ENCODE measurements at places on chromosomes 4 and X.

- no peak for DNase-seq
Observed at GRCh38 chr4:129550281-129550785, 454.4 kb downstream of the C4orf33 start.

DNA sequence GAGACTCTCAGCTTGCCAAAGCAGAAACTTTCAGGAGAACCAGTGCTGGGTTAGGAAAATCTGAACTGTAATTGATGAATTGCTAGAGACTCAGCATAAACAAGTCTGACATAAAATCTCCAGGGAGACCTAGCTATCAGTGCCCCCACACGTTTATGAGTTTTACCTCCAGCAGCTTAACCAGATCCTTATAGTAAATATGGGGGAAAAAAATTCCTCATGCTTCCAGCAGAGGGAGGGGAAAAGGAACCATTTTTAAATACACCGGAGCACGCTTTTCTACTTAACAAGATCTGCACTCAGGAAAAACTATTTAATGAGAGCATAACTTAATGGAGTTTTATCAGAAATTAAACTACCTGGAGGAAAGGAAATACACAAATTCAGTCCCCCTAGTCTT, 1040.7 kb upstream of the INTU start:
- no peak for DNase-seq

- no peak for DNase-seq
Observed at GRCh38 chr4:94813221-94813620, 55.5 kb downstream of the BMPR1B start.

GRCh38 chrX:24380262-24381187, 20.1 kb downstream of the SUPT20HL1 start:
- DNase-seq: no peak

- DNase-seq: peak; percentile 70
Observed at GRCh38 chrX:39755143-39756032, 342.4 kb downstream of the BCOR start.

GRCh38 chr4:139301821-139302611, at the start of gene NDUFC1:
NDUFC1 (minus strand) TSS chr4:139302477; CDS start chr4:139295798, 6,679 bp downstream.
- DNase-seq: peak; percentile 53

DNA sequence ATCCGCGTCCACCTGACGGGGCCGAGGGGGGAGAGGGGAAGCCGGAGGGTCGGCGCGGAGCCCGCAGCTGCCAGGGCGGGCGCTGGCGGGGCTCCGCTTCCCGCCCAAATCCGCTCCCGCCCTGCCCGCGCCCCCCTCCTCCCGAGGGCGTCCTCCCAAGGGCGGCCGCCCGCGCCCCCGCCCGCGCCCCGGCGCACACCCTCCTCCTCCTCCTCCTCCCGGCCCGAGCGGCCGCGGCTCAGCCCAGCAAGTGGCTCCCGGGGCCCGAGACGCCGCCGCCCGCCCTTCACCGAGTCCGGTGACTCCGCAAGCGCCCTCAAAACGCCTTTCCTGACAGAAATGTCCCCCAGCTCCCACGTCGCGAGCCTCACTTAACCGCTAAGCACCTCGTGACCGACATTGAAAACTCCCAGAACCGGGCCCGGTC, 487 bp downstream of the HMGB2 start:
- peak; percentile 39 for DNase-seq

GRCh38 chrX:93242897-93243296, 430.5 kb downstream of the NAP1L3 start:
- no peak for DNase-seq

DNA sequence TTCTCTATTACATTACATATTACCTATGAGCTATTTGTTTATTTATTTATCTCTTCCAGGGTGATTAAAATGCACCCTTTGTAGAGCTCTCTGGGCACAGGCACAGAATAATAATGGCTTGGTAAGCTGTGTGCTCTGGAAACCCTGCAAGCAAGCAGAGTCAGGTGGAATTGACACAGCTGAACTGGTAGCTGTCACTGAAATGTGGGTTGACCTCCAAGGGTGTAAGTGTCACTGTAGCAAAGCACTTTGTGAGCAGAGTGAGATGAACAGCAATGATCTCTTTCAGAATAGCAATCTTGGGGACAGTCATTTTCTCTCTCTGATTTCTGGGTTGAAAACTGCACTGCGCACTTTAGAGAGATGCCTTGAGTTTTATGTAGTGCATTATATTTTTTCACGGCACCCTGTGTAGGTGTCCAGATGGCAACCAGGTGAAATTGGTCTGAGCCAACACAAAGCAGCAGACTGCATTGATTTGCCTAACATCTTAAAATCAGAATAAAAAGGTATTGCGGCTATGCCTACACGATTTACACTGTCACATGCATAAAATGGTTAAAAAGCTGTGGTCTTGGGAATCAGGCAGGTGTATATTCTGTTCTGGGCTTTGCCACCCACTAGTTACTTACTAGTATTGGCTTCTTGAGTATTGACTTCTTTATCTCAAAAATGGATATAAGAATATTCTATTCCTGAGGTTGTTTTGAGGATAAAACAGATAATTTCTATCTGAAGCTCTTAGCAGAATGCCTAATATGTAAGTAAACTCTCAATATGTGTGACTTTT, 450.3 kb downstream of the RAPGEF2 start:
- DNase-seq: no peak

GRCh38 chrX:96424007-96424406, 260.6 kb upstream of the DIAPH2 start:
- DNase-seq: no peak

DNA sequence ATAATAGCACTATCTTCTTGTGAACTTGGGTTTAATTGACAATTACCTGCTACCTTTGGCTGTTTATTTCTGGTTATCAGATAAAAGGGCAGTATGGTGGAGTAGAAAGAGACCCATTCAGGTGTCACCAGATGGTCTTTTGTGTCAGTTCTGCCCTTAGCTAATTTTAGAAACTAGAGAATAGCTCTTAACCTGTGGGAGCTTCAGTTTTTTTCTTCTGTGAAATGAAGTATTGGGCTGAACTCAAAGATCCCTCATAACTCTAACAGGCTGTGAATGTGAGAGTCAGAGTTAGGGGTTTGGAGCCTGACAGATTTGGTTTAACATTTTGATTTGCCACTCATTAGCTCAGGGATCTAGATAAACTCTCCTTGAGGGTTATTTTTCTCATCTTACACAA, 335.2 kb downstream of the PPP1R2C start:
- no peak for DNase-seq

- no peak for DNase-seq
Observed at GRCh38 chr4:138948918-138949317, 66.7 kb upstream of the NOCT start.

- DNase-seq: no peak
Observed at GRCh38 chrX:136112778-136113177, 34.6 kb upstream of the FHL1 start.

DNA sequence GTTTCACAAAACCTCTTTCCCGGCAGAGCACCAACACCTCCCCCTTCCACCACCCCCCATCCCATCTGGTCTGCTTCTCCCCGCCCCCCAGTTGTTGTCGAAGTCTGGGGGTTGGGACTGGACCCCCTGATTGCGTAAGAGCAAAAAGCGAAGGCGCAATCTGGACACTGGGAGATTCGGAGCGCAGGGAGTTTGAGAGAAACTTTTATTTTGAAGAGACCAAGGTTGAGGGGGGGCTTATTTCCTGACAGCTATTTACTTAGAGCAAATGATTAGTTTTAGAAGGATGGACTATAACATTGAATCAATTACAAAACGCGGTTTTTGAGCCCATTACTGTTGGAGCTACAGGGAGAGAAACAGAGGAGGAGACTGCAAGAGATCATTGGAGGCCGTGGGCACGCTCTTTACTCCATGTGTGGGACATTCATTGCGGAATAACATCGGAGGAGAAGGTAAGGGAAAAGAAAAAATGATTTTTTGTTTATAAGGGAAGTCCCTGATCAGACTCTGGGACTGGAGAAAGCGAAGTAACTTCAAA, at the start of gene PDGFRA:
TSS of gene PDGFRA (plus strand) at position 333 of the 541 bp plus-strand sequence. CDS start 29,476 bp downstream, outside the sequence.
- peak; percentile 93 for DNase-seq

- DNase-seq: no peak
Observed at GRCh38 chr4:3423952-3424351, 17.8 kb upstream of the HGFAC start.

DNA sequence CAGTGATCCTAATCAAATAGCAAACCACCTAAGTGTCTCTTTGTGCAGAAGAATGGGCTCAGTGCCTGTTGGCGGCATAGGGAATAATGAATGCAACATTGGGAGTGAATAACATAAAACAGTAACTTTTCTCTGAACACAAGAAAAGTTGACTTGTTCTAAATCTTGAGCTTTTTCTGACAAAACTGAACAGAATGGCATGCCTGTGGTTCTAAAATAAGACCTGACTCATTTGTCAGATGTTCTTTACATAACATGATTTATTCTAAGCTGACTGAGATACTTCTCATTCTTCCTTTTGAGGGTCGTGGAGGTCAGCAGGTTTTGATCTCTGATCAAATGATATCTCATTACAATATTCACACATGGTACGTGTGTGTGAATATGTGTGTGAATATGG, 165.4 kb upstream of the WDR1 start:
- DNase-seq: no peak

DNA sequence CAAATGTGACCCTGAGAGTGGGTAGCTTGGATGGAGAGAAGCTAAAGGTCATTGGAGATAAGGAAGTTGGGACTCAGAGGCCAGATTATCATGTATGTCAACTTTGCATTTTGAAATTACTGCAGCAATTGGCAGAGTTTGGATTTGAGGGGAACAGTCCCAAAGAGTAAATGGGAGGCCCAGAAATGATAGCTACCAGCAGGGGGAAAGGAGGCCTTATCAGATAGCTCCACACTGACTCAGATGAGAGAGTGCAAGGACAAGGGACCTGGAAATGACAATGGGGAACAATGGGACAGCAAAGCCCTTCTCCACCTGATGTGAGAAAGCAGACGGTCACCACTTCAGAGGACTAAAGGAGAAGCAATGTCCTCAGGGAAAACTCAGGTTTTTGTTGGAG, 201.5 kb upstream of the JADE1 start:
- DNase-seq: no peak

DNA sequence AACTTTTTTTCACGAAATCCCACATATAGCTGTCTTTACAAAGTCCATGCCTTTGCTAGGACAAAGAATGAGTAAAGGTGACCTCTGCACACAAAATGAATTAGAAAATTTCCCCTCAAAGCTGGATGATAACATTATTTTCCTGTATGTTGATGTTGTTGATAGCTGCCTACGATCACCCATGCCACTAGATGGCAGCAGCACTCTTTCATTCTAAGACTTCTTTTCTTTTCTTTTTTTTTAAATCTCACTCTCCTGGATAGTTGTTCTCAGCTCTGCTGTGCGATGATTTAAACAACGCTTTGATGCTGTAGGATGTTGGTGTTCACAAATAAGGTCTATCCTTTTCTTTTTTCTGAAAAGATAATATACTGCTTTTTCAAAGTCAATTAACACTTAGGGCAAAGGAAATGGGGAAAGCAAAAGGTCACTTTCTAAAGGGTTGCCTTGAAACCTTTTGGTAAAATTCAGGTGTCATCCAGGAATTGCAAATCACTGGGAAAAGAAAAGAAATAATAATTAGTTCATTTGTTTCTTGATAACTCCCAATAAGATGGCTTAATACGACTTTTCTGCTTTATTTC, 266.8 kb downstream of the C4orf33 start:
- DNase-seq: peak; percentile 84

GRCh38 chr4:112765317-112765974, 128.5 kb downstream of the LARP7 start:
- no peak for DNase-seq

DNA sequence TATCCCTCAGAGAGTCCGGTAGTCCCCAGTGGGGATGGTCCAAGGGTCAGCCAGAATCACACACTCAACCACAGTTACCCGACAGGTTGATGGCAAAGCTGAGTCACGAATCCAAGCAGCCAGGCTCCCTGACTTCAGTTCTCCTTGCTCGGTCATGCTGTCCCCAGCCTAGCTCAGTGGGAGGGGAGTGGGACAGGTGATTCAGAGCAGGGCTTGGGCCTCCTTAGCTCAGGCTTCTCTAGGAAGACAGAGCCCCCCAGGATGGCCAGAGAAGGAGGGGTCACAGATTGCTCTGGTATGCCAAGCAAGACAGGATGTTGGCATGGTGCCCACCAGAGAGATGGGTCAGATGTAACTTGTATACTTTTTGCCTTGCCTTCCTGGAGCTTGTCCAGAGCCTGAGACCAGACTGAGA, 66.5 kb downstream of the EFNB1 start:
- no peak for DNase-seq

- no peak for DNase-seq
Observed at GRCh38 chr4:57437649-57438048, 327.5 kb upstream of the IGFBP7 start.

DNA sequence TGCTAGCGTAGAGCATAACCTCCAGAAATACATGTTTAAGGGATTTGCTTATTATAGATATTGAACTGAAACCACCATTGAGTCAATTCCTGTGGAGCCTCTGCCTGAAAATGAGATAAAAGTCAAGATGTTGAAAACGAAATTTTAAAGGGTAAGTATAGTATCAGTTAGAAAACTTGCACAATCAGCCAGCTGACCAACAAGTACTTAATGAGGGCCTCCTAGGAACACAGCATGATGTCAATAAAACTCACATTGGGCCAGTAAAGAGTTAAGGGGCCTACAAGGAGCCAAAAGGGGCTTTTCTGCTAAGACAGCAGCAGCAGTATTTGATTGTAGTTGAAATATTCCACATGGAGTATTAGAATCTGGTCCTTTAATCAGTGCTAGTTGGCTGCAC, 314.1 kb upstream of the PPARGC1A start:
- DNase-seq: no peak

DNA sequence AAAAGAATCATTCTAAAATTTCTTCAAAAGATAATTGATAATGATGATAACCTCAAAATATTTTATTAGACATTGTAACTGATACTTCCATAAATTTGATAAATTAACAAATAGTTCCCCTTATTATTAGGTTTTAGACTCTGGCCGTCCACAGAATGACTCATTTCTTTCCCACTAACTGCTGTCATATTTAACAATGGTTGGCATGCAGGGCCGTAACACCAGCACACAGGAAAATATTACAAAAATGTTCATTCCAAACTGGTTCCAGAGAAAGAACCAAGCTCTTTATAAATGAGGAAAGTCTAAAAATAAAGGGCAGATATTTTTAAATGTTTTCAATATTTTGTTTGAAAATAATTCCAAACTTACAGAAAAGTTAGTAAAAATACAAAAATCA, 28.2 kb downstream of the WDFY3 start:
- DNase-seq: no peak

DNA sequence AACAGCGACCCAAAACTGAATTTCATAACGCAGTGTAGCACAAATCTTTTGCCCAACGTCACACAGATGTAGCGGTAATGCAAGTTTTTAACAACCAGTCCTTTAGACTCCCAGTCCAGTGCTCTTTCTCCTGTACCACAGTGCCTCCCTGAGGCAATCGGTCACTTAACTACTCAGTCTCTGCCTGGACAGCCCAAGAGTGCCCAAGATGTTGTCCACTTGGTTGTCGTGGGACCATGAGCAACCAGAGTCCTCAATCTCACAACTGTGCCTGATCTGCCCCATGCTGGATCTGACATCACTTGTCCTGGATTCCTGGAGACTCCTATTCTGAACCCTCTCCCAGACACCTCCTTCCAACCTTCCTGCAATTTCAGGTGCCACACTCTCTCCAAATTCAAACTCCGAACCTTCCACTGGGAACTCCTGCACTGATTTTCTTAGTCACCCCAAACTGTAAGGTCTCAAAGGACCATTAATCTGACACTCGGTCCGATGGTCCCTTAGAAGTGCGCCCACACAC, 702 bp downstream of the MMGT1 start:
- peak; percentile 18 for DNase-seq
